ENCODE measurements at places on chromosomes 6 and 20.

DNA sequence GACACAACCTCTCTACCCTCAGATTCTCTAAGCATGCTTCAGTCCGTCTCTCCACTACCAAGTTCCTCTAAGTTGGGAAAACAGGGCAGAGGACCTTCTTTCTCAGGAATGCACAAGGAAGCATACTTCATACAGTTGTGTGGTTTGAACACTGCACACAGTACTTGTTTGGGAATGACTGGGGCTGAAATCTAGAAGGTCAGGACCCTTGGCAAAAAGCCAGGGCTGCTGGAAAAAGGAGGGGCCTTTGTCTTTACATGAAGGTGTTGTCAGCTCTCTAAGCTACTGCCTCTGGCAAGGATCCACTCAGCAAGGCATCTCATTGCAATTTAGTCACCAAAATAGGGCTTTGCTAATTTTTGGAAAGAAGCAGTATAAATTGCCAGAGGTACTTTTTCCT lies 20.7 kb upstream of the HEY2 start:
- no peak for DNase-seq

- no peak for DNase-seq
Observed at GRCh38 chr6:169943241-169944060, 192.0 kb downstream of the ERMARD start.

DNA sequence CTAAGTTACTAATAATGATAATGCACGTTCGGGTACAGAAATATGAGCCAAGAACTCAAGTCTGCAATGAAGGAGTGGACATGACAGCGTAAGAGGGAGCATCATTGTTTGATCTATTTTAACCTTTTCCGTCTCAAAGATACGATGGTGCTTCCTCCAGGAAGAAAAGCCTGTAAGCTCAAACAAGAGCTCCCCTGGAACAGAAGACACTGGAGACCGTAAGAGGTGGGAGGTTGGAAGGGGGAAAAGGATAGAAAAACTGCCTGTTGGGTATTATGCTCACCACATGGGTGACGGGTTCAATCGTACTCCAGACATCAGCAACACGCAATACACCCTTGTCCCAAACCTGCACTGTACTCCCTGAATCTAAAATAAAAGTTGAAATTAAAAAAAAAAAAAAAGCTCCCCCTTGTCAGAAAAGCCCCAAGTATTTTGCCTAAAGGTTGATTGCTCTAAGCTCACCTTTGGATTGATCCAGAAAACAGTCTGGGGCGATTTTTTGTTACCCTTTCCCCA lies 180.5 kb downstream of the TRIM27 start:
- no peak for DNase-seq

DNA sequence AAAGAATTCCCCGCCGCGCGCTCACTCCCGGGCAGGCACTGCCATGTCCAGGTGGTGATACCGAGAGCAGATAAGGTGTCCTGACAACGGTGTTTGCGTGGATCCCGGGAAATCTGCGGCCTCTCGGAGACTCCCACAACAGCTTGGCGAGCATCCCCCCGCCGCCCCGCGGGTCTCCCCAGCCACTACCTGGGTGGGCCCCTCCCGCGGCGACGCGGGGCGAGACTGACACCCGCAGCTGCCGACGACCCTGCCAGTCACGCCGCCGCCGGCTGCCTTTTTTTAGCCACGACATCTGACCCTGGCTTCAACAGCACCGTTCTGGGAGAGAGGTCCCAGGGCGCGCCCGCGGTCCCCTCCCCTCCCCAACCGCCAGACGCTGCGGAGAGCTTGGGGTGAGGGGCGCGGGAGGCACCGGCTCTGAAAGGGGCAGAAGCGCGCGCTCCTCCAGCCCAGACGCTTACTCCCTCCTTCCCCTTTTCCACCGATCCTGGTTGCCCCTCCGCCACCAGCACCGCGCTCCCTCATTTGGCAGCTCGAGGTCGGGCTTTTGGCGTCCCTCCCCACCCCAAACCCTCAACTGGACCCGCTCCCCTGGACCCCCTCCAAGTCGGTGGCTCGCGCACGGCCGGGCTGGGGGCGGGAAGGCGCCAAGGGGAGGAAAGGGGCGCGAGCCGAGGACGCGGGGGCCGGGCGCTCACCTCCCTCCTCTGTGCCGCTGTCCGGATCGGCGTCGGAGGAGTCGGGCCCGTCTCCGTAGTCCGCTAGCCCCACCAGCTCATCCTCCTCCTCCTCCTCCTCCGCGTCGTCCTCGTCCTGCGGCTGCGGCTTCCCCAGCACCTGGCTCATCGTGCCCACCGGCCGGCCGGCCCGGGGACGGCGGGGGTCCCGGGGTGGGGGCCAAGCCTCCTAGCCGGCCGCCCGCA lies 665 bp downstream of the RRAGD start:
- DNase-seq, result peak; percentile 13

GRCh38 chr6:7073821-7074525 lies 33.8 kb upstream of the RREB1 start:
- DNase-seq, result peak; percentile 52

DNA sequence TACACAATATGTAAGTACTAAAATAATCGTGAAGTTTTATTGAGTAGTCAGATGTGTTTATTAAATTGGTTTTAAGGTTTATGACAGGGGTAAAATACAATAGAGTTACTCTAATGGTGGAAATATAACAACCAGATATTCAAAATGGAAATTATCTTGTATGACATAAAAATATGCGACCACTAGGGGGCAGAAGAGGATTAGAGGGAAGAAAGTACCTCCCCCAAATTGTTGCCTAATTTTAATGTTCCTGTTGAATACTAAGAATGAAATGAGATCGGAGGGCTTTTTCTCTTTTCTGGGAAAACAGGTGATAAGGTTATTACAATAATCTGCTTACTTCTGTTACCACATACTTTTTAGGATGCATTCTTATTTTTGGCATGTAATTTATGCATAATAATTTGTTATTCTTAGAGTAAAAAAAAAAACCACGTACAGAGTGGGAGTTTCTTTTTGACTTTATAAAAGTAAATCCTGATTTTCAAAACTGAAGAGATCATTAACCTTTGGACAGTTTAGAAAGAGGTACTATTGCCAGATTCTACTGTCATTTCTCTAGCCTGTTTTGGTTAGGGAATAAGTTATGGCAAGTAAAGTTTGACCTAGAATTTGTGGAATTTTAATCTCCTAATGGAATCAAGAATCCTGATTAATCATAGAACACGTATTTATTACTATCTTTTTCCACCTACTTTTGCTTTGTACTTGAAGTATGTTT lies 159.2 kb downstream of the CD109 start:
- no peak for DNase-seq

GRCh38 chr6:132011582-132011981 lies 60.4 kb upstream of the CCN2 start:
- no peak for DNase-seq

GRCh38 chr6:151494235-151494935 lies 568 bp downstream of the CCDC170 start:
- no peak for DNase-seq
